ENCODE measurements at places on chromosomes 2 and 18.

DNA sequence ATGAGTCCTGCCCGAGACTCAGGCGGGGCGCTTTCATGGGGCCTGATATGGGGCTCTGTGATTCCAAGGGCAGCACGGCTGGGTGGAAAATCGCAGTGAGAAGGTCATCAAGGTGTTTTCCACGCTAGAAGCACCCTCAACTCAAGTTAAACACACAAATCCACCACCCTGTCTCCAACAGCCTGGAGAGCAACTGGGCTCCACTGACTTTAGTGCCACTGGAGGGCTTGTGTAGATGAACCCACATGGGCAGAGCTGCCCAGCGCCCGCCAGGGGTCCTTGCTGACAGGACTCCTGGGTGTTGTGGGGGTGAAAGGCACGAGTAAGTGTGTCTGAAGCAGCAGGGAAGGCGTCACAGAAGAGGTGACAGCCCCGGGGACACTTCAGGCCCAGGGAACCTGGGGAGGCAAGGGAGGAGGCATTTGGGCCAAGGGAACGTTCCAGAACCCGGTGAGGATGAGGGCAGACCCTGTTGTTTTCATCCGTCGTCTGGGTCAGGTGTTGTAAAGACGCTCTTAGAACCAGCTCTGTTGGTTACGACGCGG, 51.8 kb upstream of the CTDP1 start:
- DNase-seq = no peak

GRCh38 chr2:46239847-46240181, 57.4 kb upstream of the EPAS1 start:
- DNase-seq = no peak

DNA sequence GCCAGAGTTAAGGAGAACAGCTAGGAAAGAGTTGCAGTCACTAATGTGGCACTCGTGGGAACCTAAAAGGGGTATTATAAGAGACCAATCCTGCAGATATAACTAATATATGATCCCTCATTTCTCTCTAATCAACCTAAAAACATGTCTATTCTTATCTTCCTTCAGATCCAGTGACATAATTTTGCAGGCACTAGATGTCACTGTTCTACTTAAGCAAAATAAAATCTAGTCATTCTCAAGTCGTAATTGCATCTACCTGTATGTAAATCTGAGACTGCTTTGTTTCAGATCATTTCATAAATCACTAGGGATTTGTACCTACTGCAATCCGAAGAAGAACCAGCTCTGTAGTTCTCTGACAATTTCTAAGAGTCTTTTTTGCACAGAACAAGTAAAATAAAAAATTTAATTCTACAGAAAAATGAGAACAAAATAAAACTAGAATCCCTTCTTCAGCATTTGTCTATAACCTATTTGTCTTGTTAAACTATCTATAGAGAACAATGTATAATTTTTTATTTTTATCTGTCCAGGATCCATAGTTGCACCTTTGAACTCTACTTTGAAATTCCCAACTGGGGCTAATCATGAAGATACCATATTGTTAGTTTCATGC, 56.5 kb upstream of the ERBB4 start:
- peak; percentile 7 for DNase-seq

GRCh38 chr2:217736776-217737550, 265.8 kb downstream of the TNS1 start:
- DNase-seq = no peak

Data from D341Med (cell line).